ENCODE measurements at places on chromosomes 1 and 21.

DNA sequence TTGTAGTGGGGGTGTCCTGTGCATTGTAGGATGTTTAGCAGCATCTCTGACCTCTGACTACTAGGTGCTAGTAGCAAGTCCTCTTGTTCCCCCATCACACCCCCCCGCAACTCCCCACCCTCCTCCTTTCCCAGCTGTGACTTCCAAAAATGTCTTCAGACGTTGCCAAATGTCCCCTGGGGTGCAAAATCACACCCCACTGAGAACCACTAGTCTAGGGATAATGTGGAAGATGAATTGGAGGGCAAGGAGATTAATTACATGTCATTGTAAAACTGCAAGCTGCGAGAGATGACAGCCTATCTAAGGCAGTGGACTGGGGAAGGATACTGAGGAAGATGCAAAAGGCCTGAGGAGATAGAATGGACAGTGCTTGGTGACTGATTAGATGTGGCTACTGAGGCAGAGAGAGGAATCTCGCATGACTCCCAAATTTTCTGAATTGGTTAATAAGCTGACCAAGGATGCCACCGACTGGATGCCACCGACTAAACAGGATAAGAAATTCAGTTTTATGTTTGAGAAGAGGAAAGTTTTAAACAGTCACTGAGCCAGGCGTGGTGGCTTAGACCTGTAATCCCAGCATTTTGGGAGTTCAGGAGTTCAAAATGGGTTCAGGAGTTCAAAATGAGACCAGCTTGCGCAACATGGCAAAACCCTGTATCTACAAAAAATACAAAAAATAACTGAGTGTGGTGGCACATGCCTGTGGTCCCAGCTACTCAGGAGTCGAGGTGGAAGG is 3.1 kb upstream of the JAK1 start:
- no peaks in the 10 kb centered on the region for H3K36me3 ChIP-seq
- H3K4me1 ChIP-seq = no peaks in the 10 kb centered on the region
- no peak for DNase-seq
- H3K27ac ChIP-seq = no peak overlapping the region
- no peaks in the 10 kb centered on the region for H3K27me3 ChIP-seq
- H3K4me3 ChIP-seq = no peak overlapping the region

DNA sequence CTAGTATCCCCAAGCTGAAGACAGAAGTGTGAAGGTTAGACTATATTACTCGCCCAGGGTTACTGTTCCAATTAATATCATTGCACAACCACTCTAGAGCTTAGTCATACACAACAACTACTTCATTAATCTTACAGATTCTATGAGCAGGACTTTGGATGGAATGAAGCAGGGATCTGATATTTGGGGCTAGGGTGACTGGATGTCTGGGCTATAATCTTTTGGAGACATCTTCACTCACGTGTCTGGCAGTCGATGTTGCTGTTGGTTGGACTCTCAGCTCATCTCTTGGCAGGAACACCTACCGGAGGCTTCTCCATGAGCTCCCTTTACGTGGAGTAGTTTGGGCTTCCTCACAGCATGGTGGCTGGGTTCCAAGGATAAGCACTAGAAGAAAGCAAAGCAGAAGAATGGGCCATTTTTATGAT is 519.2 kb upstream of the B3GALT2 start:
- DNase-seq = no peak
- H3K27me3 ChIP-seq = no peaks in the 10 kb centered on the region
- H3K36me3 ChIP-seq = no peaks in the 10 kb centered on the region
- no peak overlapping the region for H3K4me3 ChIP-seq
- no peaks in the 10 kb centered on the region for H3K4me1 ChIP-seq

DNA sequence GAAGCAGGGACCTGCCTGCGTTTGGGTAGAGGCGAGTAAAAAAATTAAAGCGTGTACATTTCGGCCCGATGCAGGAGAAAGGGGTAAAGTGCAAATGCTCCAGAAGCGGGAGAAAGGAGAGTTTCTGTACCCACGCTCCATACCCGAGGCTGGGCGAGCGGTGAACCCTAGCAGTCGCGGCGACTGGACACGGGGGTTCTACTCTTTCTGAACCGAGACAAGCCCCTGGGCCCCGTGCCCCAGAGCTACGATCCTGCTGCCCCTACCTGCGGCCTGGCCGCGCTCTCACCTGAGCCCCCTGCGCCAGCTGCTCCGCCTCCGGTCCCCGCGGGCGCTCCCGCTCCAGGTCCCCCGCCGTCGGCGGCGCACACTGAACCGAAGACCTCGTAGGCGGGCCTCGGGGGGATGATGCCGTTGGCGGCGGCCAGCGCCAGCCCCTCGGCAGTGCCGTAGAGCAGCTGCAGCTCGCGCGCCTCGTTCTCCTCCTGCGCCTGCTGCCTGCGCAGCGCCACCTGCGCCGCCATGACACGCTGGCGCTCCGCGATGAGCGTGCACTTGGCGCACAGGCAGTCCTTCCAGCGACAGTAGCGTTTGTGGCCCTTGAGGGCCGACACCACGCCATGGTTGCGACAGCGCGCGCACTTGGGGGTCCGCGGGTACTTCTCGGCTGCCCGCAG is 2.4 kb downstream of the DMRTA2 start:
- peak overlapping the region; percentile 35 for H3K4me3 ChIP-seq
- H3K27me3 ChIP-seq = peaks cover 100% of the 10 kb centered on the region
- peak; percentile 87 for DNase-seq
- H3K36me3 ChIP-seq = no peaks in the 10 kb centered on the region
- no peak overlapping the region for H3K27ac ChIP-seq

- no peaks in the 10 kb centered on the region for H3K27me3 ChIP-seq
- no peaks in the 10 kb centered on the region for H3K36me3 ChIP-seq
- DNase-seq = no peak
- H3K4me3 ChIP-seq = no peak overlapping the region
- H3K4me1 ChIP-seq = no peaks in the 10 kb centered on the region
- H3K27ac ChIP-seq = no peak overlapping the region
Observed at GRCh38 chr1:234008591-234008990, 104.1 kb downstream of the SLC35F3 start.

DNA sequence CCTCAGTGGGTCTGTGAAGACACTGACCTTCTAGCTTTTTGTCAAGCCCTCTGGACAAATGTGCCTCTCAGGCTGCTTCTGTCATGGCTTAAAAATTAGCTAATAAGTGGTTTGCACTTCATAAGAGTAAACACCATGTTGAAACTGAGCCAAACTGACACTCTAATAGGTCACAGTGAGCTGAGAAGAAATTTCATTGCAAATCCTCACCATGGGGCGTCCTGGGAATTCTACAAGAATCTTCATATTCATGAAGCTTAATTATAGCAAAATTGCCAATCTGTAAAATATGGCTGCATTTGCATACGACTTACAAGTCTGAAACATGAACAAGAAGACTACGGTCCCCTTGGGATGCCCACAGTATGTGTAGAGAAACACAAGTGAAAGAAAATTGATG is 188.6 kb downstream of the DSCAM start:
- H3K36me3 ChIP-seq = no peaks in the 10 kb centered on the region
- H3K27me3 ChIP-seq = no peaks in the 10 kb centered on the region
- H3K4me1 ChIP-seq = peaks cover 10% of the 10 kb centered on the region
- H3K4me3 ChIP-seq = no peak overlapping the region
- DNase-seq = no peak
- H3K27ac ChIP-seq = no peak overlapping the region

- H3K4me1 ChIP-seq = peaks cover 12% of the 10 kb centered on the region
- H3K27ac ChIP-seq = no peak overlapping the region
- peak overlapping the region; percentile 13 for H3K4me3 ChIP-seq
- no peaks in the 10 kb centered on the region for H3K27me3 ChIP-seq
- no peaks in the 10 kb centered on the region for H3K36me3 ChIP-seq
Observed at GRCh38 chr1:104235141-104235540, 485.4 kb downstream of the AMY1C start.

- H3K4me3 ChIP-seq = no peak overlapping the region
- H3K36me3 ChIP-seq = no peaks in the 10 kb centered on the region
- no peak overlapping the region for H3K27ac ChIP-seq
- H3K27me3 ChIP-seq = no peaks in the 10 kb centered on the region
Observed at GRCh38 chr1:106564192-106564591, 492.3 kb upstream of the PRMT6 start.

DNA sequence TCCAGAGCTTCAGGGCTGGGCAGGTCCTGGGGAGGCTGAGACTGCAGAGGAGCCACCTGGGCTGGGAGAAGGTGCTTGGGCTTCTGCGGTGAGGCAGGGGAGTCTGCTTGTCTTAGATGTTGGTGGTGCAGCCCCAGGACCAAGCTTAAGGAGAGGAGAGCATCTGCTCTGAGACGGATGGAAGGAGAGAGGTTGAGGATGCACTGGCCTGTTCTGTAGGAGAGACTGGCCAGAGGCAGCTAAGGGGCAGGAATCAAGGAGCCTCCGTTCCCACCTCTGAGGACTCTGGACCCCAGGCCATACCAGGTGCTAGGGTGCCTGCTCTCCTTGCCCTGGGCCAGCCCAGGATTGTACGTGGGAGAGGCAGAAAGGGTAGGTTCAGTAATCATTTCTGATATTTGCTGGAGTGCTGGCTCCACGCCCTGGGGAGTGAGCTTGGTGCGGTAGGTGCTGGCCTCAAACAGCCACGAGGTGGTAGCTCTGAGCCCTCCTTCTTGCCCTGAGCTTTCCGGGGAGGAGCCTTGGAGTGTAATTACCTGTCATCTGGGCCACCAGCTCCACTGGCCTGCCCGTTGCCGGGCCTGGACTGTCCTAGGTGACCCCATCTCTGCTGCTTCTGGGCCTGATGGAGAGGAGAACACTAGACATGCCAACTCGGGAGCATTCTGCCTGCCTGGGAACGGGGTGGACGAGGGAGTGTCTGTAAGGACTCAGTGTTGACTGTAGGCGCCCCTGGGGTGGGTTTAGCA is 9.3 kb downstream of the MYBPH start:
- no peaks in the 10 kb centered on the region for H3K27me3 ChIP-seq
- no peaks in the 10 kb centered on the region for H3K4me1 ChIP-seq
- peak; percentile 75 for DNase-seq
- H3K4me3 ChIP-seq = no peak overlapping the region
- H3K27ac ChIP-seq = no peak overlapping the region

- no peak overlapping the region for H3K27ac ChIP-seq
- no peaks in the 10 kb centered on the region for H3K36me3 ChIP-seq
- H3K27me3 ChIP-seq = no peaks in the 10 kb centered on the region
Observed at GRCh38 chr21:41483973-41484372, 24.0 kb downstream of the TMPRSS2 start.

DNA sequence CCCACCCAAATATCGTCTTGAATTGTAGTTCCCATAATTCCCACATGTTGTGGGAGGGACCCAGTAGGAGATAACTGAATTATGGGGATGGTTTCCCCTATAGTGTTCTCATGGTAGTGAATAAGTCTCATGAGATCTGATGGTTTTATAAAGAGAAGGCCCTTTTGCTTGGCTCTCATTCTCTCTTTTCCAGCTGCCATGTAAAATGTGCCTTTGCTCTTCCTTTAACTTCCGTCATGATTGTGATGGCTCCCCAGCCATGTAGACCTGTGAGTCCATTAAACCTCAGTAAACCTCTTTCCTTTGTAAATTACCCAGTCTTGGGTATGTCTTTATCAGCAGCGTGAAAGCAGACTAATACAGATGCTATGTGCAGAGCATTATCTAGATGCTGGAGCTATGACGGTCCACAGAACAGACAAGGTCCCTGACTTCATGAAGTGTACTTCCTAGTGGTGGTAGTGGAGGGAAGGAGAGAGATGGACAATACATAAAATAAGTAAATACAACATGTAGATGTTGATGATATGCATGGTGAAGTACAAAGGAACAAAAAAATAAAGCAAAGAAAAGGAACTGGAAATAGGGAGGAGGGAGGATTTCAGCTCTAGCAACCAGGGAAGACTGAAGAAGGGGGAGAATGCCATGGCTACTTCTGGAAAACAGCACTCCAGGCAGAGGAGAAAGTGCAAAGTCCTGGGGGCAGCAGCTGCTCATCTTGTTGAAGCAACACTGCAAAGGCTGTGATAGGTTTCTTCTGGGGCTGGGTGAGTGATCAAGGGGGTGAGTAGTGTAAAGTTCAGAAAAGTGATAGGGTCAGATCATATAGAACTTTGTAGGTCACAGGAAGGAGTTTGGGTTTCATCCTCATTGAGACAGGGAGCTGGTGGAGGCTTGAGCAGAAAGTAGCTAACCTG is 6.8 kb upstream of the RCAN1 start:
- peak; percentile 2 for DNase-seq
- no peak overlapping the region for H3K4me3 ChIP-seq
- no peak overlapping the region for H3K27ac ChIP-seq

DNA sequence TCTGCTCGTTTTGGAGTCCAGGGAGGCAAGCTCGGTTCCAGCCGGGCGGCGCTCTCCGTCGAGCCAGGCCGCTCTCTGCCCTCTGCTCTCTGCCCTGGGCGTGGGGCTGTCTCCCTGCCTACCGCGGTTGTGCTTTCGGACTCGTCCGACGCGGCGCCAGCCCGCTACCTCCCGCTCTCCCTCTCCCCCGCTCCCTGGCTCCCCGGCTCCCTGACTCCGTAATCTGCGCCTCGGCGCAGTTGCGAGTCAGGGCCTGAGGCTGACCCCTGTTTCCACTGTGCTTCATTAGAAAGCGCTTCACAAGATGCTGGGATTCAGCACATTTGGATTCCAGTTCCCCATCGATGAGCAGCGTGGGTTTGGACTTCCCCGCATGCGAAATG is 2.2 kb downstream of the SOX13 start:
- H3K27me3 ChIP-seq = no peaks in the 10 kb centered on the region
- H3K27ac ChIP-seq = no peak overlapping the region

GRCh38 chr1:194755241-194755994 is 1569.0 kb upstream of the B3GALT2 start:
- no peaks in the 10 kb centered on the region for H3K36me3 ChIP-seq
- H3K4me1 ChIP-seq = no peaks in the 10 kb centered on the region
- no peak overlapping the region for H3K4me3 ChIP-seq
- H3K27me3 ChIP-seq = no peaks in the 10 kb centered on the region

DNA sequence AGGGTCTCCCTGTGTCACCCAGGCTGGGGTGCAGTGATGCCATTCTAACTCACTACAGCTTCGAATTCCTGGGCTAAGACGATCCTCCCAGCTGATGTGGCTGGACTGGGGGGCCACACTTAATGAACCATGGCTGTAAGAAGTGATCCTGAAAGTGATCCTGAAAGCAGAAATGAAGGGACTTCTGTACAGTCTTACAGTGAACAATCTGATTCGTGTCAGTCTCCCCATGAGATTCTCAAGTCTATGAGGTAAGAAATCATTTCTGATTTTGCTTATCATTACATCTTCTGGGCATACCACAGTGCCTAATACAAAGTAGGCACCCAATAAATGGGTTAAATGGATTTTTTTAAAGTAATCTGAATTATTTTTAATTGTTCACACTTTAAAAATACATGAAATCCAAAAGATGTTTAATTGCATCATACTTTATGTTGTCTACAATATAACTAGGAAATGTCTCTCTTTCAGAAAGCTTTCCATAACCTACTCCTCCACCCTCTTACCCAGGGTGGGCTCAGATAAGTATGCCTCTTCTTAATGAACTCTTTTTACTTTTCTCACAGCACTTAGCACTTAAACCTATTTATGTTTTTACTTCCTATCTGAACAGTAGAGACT is 21.5 kb downstream of the TUT4 start:
- DNase-seq = no peak
- H3K36me3 ChIP-seq = peaks cover 76% of the 10 kb centered on the region
- H3K27ac ChIP-seq = no peak overlapping the region
- no peak overlapping the region for H3K4me3 ChIP-seq
- H3K4me1 ChIP-seq = no peaks in the 10 kb centered on the region

Data from endodermal cell (in vitro differentiated cells).